ENCODE measurements at places on chromosomes 16 and 17. TPM values are rescaled to one million over a fixed set of nuclear protein-coding genes. Genes with fewer than 3 reads are reported as not detected.
A peak's percentile ranks its signal among the peaks of the same experiment; 100 is the strongest.

- no peak for DNase-seq
Measured at GRCh38 chr16:15988268-15989013, 39.0 kb downstream of the ABCC1 start.

DNA sequence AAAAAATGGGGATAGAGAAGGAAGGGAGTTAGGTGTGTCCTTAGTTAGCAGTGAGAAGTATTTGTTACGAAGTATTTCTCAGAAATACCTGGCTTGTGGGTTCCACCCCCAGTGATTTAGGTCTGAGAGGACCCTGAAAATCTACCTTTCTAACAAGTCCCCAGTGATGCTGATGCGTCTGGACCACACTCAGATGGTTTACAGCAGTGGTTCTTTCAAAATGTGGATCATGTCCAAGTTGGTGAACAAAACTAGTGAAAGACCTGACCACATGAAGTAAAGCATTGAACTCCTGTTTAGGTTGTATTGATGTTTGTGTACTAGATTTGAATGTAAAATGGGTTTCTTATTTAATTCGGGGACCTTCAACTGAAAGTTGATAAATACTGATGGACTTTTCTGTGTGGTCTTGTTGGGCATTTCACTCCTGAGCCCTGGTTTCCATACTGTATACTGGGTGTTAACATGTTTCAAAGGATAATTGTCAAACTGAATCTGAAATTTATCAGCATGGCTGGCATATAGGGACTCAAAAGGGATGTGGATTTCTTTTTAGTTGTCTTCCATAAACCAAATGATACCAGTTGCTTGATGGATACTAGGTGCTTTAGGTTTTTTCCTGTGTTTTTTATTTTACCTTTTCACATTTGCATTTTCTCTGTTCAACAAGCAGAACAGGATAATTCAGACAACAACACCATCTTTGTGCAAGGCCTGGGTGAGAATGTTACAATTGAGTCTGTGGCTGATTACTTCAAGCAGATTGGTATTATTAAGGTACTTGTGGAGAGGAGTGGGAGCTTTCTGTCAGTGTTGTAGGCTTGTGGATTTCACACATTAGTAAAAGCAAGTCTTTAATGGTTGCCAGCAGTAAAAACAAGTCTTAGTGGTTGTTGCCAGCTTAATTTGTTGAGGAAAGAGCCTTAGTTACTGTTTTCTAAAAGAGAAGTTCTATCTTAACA is 8.8 kb downstream of the FUS start:
- DNase-seq, result no peak

- no peak for DNase-seq
Measured at GRCh38 chr16:59909262-59909661, 1175.1 kb upstream of the GOT2 start.

GRCh38 chr16:25065899-25066298 is 45.6 kb upstream of the LCMT1 start:
- DNase-seq, result no peak

DNA sequence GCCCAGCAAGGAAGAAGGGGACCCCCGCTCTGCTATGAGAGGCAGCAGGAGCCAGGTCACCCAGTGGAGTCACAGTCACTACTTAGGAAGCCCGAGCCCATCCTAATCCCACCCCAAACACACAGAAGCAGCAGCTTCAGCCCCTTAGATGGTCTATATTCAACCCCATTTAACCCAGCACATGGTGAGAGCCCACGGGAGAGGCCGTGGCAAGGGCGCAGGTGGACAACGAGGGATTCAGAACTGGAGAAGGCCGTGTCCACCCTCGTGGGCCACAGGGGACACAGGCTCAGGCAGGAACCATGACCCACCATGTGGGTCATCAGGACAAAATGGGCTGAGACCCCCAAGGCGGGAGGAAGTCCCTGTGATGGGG is 1.6 kb upstream of the TRPV3 start:
- DNase-seq, result no peak

GLP2R gene
- total RNA-seq, result not detected

- peak; percentile 23 for DNase-seq
Measured at GRCh38 chr17:60601447-60602384, 1.7 kb downstream of the PPM1D start.

- no peak for DNase-seq
Measured at GRCh38 chr17:29560316-29560715, 6.5 kb downstream of the ABHD15 start.

DNA sequence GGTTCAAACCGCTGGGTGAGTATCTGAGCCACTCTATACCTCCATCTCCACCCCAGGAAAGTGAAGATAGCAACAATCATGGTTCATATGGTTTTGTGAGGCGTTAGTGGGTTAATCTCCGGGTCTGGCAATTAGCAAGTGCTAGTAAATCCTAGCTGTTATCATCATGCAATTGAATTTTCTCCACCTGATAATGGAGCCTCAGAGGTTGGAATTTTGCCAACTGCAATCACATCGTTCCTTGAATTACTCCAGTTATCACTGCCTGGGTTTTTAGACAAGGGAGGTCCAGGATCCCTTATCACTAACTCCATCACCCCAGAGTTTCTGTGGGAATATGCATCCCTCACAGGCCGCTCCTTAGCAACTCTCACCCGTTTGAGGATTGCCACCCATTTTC is 311.5 kb downstream of the RBFOX1 start:
- DNase-seq, result no peak

- no peak for DNase-seq
Measured at GRCh38 chr17:76416899-76417298, 32.5 kb downstream of the SPHK1 start.

GRCh38 chr17:37761059-37761458 is 16.2 kb upstream of the HNF1B start:
- no peak for DNase-seq

SLC5A10 gene
- not detected for total RNA-seq

KIF18B gene
- total RNA-seq, result 32.2 TPM

DNA sequence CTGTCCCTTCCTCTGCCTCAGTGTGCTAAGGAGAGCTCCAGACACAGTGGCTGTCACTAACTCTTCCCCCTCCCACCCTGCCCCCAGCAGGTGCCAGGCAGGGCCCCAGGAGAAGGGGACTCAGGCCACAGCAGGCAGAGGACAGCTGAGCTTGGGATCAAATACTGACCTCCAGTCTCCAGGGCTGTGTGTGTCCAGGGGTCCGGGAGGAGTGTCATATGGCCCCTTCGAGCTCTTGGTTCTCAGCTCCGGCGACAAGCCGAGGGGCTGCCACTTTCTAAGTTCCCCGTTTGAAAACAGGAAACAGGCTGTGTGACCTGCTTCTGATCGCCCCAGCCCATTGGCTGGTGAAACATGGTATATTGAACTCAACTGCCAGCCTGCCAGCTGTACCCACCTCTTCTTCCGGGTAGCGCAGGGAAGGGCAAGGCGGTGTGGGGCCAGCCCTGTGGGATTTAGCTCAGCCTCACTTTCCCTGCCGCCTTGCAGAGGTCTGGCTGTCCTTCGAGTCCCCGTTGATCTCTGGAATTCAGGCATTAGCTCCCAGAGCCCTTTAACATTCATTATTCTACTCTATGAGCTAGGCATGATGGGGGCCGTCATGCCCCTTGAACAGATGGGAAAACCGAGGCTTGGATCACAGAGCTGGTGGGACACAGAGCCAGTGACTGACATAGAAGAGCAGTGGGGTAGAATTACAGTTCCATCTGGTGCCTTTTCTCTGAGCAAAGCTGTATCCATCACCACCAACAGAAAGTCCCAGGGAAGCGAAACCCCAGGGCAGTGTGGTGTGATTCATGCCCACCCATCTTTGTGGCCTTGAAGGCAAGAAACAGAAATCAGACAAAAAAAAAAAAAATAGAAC is at the start of gene SNX20:
Gene SNX20 (minus strand): TSS at position 292 of the 865 bp plus-strand sequence. CDS start 3,786 bp downstream, outside the sequence.
- no peak for DNase-seq

FADS6 gene
- total RNA-seq, result 0.42 TPM

- DNase-seq, result no peak
Measured at GRCh38 chr17:72862276-72862999, 230.1 kb downstream of the SLC39A11 start.

ACLY gene
- total RNA-seq, result 186 TPM

C16orf74 gene
- 0.42 TPM for total RNA-seq

Measured in progenitor cell of endocrine pancreas (in vitro differentiated cells).